ENCODE measurements at places on chromosomes 16 and 17.

DNA sequence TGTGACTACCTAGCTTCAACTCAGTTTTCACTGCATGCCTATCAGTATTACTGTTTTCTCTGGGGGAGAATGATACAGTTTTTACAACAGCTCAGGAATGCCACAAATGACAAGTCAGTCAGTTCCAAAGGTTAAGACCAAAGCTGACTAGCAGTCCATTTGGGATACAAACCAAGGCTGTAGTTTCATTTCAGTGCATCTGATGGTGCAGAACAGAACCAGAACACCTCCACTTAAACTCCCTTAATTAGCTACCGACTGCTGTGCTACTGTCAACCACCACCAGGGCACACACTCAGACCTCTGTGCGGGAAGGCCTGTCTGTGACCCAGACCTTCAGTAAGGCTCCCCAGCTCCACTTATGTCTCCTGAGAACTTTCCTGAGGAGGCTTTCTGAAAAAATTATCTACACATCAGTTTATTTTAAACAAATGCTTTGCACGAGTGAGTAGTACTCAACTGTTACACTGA is 20.4 kb downstream of the NFE2L1 start:
- DNase-seq: no peak

- no peak for DNase-seq
Observed at GRCh38 chr17:63275971-63276745, 169.9 kb downstream of the CYB561 start.

DNA sequence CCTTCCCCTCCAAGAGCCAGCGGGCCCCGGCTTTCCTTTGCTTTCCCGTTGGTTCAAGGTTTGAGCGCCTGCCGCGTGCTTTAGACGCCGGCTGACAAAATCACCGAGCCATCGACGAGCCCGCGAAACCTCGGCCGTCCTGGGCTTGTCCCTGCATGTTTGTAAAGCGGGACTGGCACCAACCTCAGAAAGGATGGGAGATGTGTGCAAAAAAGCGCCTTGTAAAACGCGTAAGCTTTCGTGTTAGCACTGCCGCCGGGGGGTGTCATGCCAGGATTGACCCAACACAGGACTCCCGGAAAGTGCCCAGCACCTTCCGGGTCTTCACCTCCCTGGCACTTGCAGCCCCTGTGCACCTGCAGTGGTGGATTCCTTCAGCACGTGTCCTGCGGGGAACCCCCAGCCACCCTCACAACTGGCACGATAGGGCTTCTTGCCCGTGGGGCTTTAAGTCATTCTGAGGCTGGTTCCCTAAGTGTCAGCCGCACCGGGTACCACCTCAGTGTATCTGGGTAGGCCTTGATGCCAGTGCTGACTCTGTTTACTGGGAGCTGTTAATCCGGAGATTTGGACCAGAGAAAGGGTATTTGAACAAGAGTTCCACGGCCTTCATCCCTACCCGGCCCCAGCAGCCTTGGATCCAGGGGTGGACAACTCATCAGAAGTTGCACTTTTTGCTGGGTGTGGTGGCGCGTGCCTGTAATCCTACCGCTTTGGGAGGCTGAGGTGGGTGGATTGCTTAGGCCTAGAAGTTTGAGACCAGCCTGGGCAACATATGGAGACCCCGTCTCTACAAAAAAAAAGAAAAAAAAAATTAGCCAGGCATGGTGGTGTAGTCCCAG is 817 bp downstream of the NDUFAF8 start:
- no peak for DNase-seq

GRCh38 chr17:2181897-2182448 is 121.6 kb downstream of the SMG6 start:
- no peak for DNase-seq

DNA sequence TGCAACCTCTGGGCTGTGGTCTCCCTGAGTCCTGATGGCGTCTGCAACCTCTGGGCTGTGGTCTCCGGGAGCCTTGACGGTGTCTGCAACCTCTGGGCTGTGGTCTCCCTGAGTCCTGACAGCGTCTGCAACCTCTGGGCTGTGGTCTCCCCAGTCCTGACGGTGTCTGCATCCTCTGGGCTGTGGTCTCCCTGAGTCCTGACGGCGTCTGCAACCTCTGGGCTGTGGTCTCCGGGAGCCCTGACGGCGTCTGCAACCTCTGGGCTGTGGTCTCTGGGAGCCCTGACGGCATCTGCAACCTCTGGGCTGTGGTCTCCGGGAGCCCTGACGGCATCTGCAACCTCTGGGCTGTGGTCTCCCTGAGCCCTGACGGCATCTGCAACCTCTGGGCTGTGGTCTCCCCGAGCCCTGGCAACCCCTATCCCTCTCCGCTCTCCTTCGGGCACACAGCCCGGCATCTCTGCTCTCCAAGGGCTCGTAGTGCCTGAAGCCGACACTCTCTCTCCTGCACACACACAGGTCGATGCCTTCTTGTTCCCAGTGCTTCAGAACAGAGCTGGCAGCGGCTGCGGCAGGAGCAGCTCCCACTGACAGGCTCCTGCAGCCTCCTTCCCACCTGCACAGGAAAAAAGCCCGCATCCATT is 45.6 kb downstream of the METRNL start:
- peak; percentile 27 for DNase-seq

- DNase-seq: no peak
Observed at GRCh38 chr17:61427567-61427966, 24.7 kb upstream of the TBX4 start.

DNA sequence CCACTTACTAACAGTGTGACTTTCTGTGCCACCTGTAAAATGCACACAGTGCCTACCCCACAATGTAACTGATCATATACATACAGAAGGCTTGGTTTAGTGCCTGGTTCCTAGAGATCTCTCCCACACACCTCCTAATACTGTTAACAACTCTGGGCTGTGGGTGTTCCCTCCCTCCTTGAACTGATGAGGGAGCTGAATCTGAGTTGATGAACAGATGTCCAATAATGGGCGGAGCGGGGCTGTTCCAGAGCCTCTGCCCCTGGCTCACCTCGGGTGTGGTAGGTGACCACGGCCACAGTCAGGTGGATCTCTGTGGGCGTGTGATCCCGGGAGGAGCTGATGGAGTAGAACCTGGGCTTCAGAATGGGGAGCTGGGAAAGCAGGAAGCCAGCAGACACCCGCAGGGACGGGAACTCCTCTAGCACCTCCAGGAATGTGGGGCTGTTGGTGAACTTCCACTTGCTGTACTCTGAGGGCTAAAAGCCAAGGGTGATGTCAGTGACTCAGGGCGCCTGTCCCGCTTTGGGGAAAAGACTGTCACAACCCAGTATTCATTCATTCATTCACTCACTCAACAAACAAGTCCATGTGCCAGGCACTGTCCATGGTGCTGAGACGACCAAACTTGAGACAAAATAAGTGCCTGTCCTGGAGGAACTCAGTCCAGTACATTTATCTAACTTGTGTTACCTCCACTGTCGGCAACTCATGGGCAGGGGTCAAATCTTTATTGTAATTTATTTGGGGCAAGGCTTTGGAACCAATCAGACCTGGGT is 37.6 kb downstream of the NOS2 start:
- DNase-seq: no peak

DNA sequence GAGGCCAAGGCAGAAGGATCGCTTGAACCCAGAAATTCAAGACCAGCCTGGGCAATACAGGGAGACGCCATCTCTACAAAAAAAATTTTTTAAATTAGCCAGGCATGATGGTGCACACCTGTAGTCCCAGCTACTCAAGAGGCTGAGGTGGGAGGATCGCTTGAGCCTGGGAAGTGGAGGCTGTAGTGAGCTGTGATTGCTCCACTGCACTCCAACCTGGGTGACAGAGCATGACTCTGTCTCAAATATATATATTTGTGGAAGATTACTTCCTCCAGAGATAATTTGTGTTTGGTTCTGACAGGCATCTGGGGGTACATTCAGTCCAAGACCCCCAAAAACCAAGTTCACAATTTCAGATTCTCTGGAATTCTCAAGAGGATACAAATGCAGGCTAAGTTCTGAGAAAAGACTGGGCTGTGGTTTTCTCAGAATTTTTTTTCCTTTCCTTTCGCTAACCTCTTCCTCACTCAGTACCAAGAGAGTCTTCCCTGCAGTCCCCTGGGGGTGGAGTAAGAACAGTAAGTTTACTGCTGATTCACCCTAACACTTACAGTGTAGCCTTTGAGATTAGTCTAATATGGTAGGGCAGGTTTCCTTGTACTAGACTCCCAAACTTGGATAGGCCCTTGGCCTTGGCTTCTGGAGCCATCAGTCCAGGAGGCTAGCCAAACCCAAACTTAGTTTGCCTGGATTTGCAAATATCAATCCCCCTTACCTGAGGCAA is 15.1 kb downstream of the GSDMB start:
- DNase-seq: no peak

GRCh38 chr17:3593384-3593783 is 15.8 kb downstream of the TRPV1 start:
- no peak for DNase-seq

DNA sequence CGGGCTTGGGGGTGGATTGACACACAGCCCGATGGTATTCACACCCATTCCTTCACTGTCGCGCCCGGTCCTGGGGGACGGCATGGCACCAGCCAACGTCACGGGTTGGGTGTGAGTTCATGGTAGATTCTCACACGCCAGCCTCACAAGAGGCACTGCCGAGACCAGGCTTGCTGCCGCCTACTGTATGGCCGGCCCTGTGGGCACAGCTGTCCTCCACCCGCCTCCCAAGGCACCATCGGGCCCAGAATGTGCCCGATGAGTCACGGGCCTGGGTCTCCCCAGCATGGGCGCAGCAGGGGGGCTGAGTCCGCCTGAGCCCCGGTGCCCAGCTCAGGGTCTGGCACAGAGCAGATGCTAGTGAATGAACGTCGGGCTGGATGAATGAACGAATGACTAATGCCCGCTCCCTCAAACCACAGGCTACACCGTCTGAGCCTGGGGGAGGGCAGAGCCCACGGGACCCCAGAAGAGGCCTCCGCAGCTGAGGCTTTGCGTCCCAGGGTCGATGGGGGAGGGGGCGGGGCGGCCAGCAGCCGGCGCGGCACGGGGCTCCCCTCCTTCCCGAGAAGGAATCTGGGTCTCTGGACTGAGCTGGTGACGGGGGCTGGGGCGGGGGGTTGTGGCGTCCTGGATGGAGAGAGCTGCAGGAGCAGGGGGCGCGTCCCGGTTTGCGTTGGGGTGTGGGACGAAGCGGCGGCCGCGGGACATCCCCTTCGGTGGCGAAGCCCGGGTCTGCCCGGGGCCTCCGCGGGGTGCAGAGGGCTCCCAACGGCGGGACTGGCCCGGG is 829 bp downstream of the PITPNM3 start:
- DNase-seq: no peak

GRCh38 chr16:67720236-67720635 is 1.1 kb upstream of the GFOD2 start:
- no peak for DNase-seq

DNA sequence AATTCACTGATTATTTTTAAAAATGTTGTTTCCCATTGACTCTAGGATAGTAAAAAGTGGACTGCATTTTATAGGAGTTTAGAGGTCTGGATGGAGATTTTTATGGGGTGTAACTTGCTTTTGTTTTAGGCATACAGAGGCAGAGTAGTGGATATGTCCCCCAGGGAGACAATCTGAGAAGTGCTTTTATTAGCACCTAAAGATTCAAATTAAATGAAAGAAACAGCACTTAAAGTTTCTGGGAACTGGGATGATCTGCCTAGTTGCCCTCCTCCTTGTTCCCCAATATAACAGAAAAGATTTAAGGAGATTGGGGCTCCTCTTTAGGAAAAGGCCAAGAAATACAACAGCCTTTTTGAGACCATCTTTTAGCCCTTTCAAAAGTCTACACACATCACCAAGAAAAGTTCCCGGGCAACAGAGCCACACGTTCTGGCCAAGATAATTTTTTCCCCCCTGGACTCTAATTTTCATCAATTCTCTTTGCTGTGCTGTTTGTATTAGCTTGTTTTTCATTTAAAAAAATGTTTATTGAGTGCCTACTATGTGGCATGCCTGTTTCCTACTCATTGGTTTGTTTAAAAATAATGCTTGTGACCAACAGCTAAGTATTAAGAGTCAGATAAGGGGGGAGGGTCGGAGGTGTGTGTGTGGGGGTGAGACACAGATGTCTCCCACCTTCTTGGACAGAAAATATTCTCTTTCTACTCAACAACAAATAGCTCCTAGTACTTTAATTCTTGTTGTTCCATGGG is 2.5 kb upstream of the IGF2BP1 start:
- no peak for DNase-seq

GRCh38 chr17:77909816-77910215 is 48.7 kb upstream of the TNRC6C start:
- DNase-seq: no peak

GRCh38 chr16:54216688-54217087 is 69.9 kb downstream of the IRX3 start:
- no peak for DNase-seq

- no peak for DNase-seq
Observed at GRCh38 chr17:78109489-78109761, 19.1 kb downstream of the TMC6 start.

DNA sequence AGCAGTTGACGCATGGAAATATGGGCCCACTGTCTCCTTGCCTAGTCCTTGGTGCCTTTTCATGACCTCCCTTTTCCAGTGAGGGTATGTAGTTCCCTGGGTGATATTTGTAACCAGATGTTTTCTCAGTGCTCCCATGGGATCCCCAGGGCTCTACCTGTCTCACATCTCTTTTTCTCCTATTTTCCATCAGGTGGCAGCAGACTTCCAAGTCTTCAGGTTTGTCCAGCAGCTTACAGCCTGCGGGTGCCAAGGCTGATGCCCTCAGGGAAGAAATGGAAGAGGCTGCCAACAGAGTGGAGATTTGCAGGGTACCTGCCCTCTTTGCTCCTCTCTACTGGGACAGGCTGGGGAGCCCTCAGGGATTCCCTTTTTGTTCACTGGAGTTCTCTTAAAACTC is 89.1 kb downstream of the ELAC2 start:
- DNase-seq: no peak

GRCh38 chr16:64773638-64774037 is 348.2 kb downstream of the CDH11 start:
- no peak for DNase-seq

DNA sequence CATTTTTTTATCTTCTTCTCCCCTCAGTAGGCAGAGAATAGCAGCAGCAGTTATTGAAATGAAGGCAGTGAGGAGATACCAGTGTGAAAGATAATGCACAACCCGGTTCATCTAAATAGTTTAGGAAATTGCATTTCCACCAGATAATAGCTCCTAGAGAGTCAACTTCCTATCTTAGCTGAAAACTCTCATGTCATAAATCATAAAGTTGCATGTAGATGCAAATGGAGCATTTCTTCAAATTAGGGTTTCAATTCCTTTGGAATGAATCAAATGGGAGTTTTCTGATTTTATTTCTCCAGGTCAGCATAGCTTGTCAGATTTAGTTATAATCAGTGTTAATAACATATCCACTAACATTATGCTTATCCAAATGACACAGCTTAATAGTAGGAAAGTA is 335.3 kb downstream of the CNTNAP4 start:
- no peak for DNase-seq

DNA sequence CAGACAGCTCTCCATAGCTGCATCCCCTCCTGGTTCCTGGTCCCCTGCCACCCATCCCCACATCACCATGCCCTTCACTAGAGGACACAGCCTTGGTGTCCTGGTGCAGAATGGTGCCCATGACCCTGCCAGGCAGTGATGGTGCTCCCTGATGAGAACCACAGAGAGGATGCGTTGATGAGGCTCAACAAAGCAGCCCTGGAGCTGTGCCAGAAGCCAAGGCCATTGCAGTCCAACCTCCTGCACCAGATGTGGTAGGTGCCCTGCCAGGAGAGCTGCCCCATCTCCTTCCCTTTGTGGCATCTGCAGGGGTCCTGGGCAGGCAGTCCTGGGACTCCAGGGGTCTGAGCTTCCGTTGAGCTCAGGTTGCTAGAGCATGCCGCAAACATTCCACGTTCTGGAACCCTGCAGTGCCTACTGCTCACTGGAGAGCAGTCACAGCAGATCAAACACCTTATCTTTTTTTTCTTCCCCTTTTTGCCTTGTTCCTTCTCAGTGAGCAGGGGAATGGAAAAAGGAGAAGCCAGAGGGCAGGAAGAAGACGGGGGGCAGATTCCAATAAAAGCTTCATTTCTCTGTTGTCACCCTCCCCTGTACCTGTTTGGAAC is 5.3 kb upstream of the EPN3 start:
- no peak for DNase-seq

Data from CD8-positive, alpha-beta memory T cell (primary cell).